Lung (tissue), 17 donors: ENCODE measurements at places on chromosomes 1 and 21. TPM values are rescaled to one million over a fixed set of nuclear protein-coding genes. Genes with fewer than 3 reads are reported as not detected.

Gene AK5
- total RNA-seq, result 3.0 TPM

Gene CRP
- total RNA-seq, result not detected

Gene HSPG2
- total RNA-seq, result 180 TPM

Gene MASP2
- total RNA-seq, result not detected

Gene C1orf115
- 19.0 TPM for total RNA-seq

Gene SPRR2B
- not detected for total RNA-seq

Gene JAM2
- total RNA-seq, result 16.0 TPM

GRCh38 chr1:244917073-244917670, 52.8 kb upstream of the HNRNPU start:
- no peaks in the 10 kb centered on the region for H3K36me3 ChIP-seq
- no peak overlapping the region for H3K4me3 ChIP-seq
- peak overlapping the region; percentile 16 for H3K27ac ChIP-seq
- no peak for DNase-seq

DNA sequence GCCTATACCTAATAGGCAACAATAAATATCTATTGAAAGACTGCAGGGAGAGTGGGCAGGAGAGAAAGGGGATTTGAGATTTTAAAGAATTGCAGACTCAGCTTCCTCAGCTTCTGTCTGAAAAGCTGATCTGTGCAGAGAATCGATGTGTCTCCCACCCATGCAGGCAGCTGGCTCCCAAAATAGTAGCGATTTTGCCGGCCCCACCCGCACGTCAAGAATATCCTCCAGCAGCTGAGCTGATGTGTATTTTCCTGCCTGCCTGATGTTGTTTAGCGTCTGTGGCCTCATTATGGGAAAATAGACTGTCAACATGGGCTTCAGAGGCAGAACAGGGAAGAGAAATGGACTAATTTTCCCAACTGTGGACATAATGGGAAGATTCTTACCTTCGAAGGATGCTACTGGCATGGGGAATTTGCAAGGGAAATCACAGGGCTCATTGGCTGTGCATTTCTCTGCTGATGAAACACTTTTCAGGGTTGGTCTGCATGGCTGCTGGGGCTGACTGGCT, 699.8 kb downstream of the PTPRU start:
- no peaks in the 10 kb centered on the region for H3K36me3 ChIP-seq
- no peak overlapping the region for H3K27ac ChIP-seq
- no peaks in the 10 kb centered on the region for H3K4me1 ChIP-seq
- H3K27me3 ChIP-seq, result no peaks in the 10 kb centered on the region
- DNase-seq, result no peak

DNA sequence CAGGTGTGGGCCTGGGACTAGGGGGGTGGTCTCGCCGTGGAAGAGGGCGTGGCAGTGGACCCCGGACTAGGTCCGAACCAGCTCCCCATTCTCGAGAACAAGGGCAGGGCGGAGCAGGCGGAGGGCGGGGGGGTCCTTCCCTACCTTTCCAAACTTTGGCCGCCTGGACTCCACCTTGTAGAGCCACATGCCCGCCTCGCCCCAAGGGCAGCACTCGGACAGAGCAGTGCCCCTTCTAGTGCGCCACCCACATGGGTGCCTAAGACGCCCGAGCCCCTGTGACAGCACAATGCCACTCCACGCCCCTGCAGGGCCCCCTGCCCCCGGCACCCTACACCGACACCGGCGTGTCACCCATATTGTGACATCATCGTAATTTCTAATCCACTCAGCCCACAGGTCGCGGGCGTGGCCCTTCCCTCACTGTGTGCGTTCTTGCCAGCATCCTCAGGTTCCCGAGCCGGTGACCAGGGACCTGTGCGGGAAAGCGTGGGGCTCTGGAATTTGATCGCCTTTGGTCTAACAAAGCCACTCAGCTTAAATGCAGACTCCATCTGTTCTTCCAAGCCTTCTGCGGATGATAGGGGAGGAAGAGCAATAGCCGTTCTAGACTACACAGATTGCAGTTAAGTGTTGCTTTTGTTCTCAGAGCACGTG, 553 bp upstream of the STMN1 start:
- peaks cover 31% of the 10 kb centered on the region for H3K4me1 ChIP-seq
- no peaks in the 10 kb centered on the region for H3K27me3 ChIP-seq
- DNase-seq, result peak; percentile 48
- H3K4me3 ChIP-seq, result peak overlapping the region; percentile 14
- peak overlapping the region; percentile 28 for H3K27ac ChIP-seq

DNA sequence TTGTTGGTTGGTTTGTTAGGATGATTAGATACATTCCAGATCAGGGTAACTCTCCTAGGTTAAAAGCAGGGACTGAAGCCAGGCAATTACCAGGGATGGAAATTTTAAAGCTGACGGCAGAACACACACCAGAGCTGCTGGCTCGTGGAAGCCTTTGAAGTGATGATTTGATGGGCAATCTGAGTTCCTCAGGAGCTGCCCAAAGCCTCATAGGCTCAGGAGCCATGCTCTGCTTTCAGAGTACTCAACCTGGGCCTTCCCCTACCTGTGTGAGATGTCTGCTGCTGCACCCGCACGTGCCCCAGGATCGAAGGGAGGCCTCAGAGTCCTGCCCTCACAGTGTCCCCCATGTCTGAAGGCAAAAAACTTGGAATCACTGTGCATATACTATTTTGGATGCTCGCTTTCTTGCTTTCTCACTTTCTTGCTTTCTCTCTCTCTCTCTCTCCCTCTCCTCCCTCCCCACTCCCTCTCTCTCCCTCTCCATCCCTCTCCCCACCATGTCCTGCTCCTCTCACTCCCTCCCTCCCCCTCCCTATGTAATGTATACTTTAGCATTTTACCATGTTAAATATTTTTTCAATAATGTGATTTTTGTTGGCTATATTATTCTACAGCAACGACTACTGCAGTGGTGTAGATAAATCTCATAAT, 18.0 kb downstream of the MGST3 start:
- H3K4me3 ChIP-seq, result no peak overlapping the region
- H3K27ac ChIP-seq, result no peak overlapping the region
- H3K27me3 ChIP-seq, result no peaks in the 10 kb centered on the region
- H3K4me1 ChIP-seq, result no peaks in the 10 kb centered on the region
- H3K36me3 ChIP-seq, result peaks cover 9% of the 10 kb centered on the region
- DNase-seq, result no peak

DNA sequence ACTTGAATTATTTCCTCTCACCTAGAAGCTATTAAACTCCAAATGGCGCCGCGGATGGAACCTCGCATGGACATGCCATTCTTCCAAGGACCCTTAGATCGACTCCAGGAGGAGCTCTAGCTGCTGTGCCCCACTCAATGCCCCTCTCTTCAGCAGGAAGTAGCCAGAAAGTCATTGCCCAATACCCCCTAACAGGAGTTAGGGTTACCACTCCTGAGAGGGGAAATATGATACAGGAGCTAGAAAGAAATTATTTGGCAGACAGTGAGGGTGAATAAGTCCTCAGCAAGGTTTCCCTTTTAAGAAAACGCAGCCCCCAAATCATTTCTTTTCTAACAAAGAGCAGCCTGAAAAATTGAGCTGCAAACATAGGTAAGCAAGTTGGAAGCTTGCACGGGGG, 28.6 kb downstream of the TFB2M start:
- H3K27ac ChIP-seq, result no peak overlapping the region
- H3K27me3 ChIP-seq, result no peaks in the 10 kb centered on the region
- DNase-seq, result no peak
- H3K36me3 ChIP-seq, result peaks cover 8% of the 10 kb centered on the region
- peaks cover 5% of the 10 kb centered on the region for H3K4me1 ChIP-seq

- H3K4me3 ChIP-seq, result no peak overlapping the region
- peak; percentile 87 for DNase-seq
- H3K36me3 ChIP-seq, result no peaks in the 10 kb centered on the region
- H3K27ac ChIP-seq, result no peak overlapping the region
- no peaks in the 10 kb centered on the region for H3K4me1 ChIP-seq
- no peaks in the 10 kb centered on the region for H3K27me3 ChIP-seq
These were observed 119.3 kb downstream of the LYPLAL1 start for GRCh38 chr1:219292999-219293398.

DNA sequence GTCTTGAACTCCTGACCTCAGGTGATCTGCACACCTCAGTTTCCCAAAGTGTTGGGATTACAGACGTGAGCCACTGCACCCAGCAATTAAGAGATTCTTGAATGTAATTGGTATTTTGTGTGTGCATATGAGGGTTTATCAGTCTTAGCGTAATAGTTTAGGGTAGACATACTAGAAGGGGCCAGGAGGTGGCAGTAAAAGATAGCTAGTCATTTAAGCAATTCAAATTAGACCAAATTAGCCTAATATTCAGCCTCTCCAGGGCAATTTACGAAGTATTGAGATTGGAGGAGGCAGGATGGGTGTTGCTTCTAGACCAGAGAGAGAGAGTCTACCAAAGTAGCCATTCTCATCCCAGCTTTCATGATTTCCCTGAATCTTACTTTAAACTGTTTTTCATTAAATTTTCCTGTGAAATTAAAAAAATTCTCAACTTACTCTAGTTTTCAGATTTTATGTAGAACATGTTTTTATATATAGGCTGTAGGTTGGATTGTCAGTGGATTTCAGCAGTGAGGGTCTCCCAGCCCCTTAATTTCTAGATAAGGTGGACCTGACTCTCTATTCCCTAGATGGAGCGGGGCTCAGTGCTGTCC, 119.7 kb downstream of the HHAT start:
- H3K27me3 ChIP-seq, result no peaks in the 10 kb centered on the region
- DNase-seq, result peak; percentile 25
- H3K4me1 ChIP-seq, result no peaks in the 10 kb centered on the region
- H3K4me3 ChIP-seq, result no peak overlapping the region

DNA sequence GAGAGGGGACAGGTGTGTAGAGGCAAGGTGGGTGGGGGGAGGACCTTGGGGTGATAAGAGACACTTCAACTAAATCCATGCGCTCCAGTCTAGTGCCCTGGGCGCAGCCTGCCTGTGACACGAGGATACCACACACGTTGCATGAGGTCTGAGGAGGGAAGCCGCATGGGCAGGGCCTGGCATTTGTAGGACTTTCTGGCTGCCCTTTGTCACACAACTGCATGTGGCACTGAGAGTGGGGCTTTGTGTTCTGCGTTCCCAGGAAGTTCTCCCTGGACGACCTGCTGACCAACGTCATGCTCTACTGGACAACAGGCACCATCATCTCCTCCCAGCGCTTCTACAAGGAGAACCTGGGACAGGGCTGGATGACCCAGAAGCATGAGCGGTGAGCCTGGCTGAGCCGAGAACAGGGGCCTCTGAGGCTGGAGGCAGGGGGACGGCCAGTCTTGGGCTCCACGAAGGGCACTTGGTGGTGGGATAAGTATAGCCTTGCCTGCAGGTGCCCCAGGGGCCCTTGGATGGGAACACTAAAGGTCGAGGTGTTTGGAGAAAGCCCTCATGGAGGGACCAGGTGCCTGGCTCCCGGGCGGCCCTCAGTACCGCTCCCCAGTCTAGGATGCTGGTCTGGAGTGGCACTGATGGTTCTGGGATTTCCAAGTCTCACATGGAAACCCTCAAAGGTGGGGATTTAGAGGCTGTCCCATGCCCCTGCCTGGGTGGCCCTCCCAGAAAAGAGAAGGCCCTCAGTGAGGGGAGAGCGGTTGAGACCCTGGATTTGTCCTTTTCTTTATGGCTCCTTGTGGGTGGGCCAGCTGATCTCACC, 34.5 kb downstream of the EPHX1 start:
- no peak for DNase-seq
- no peak overlapping the region for H3K27ac ChIP-seq
- H3K36me3 ChIP-seq, result no peaks in the 10 kb centered on the region
- no peak overlapping the region for H3K4me3 ChIP-seq

- no peak overlapping the region for H3K27ac ChIP-seq
- H3K4me3 ChIP-seq, result no peak overlapping the region
- DNase-seq, result no peak
- no peaks in the 10 kb centered on the region for H3K27me3 ChIP-seq
- peaks cover 5% of the 10 kb centered on the region for H3K36me3 ChIP-seq
- no peaks in the 10 kb centered on the region for H3K4me1 ChIP-seq
These were observed 45.1 kb downstream of the SMG7 start for GRCh38 chr1:183517401-183517800.

- H3K27ac ChIP-seq, result no peak overlapping the region
- DNase-seq, result no peak
- no peaks in the 10 kb centered on the region for H3K27me3 ChIP-seq
These were observed 198.2 kb downstream of the CENPF start for GRCh38 chr1:214801191-214801590.

DNA sequence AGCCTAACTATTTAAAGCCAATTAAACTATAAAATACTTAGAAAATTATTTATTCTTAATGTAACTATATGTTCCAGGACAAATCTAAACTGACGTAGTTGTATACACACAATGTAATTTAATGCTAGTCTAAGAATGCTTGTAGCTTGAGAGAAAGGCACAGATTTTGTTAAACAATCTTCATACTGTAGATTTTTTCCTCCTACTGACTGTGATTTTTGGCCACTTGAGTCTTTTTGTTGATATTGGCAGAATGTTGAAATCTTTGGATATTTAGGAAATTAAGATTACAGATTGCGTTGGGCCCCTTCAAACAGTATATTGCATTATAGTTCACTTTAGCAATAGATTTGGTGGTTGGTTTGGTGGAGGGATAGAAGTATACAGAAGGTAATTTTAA, 40.5 kb downstream of the ATF3 start:
- peaks cover 9% of the 10 kb centered on the region for H3K4me1 ChIP-seq
- no peaks in the 10 kb centered on the region for H3K27me3 ChIP-seq
- no peak overlapping the region for H3K4me3 ChIP-seq
- H3K36me3 ChIP-seq, result no peaks in the 10 kb centered on the region

- peaks cover 9% of the 10 kb centered on the region for H3K4me1 ChIP-seq
- no peaks in the 10 kb centered on the region for H3K27me3 ChIP-seq
- no peaks in the 10 kb centered on the region for H3K36me3 ChIP-seq
- no peak overlapping the region for H3K4me3 ChIP-seq
- H3K27ac ChIP-seq, result peak overlapping the region; percentile 26
These were observed 7.3 kb upstream of the UMODL1 start for GRCh38 chr21:42063571-42064521.

GRCh38 chr1:208240662-208241355, 3.4 kb downstream of the PLXNA2 start:
- H3K4me3 ChIP-seq, result peak overlapping the region; percentile 75
- peaks cover 6% of the 10 kb centered on the region for H3K36me3 ChIP-seq
- no peak for DNase-seq
- no peak overlapping the region for H3K27ac ChIP-seq
- peaks cover 2% of the 10 kb centered on the region for H3K4me1 ChIP-seq

- no peak overlapping the region for H3K27ac ChIP-seq
- peaks cover 13% of the 10 kb centered on the region for H3K36me3 ChIP-seq
- no peak for DNase-seq
- no peak overlapping the region for H3K4me3 ChIP-seq
- no peaks in the 10 kb centered on the region for H3K27me3 ChIP-seq
These were observed 35.4 kb downstream of the FAAP20 start for GRCh38 chr1:2159124-2159523.
